ENCODE measurements at places on chromosomes 2 and 18.

DNA sequence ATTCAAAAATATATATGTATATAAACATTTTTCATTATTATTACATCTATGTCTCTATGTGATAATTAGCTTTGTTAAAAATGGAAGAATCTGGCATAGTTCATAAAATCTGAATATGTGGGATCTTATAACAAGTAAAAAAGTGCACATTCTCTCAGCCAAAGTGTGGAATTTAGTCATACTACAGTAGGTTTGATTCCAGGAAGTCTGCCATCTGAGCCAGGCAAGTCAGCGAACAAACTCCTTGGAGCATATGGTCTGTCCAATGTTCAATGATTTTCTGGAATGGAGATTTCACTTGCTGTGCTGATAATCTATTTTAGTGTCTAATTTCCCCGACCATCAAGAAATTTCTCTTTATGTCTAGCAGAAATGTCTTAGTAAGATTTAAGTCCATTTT lies 1033.2 kb upstream of the NXPH2 start:
- no peak for DNase-seq

DNA sequence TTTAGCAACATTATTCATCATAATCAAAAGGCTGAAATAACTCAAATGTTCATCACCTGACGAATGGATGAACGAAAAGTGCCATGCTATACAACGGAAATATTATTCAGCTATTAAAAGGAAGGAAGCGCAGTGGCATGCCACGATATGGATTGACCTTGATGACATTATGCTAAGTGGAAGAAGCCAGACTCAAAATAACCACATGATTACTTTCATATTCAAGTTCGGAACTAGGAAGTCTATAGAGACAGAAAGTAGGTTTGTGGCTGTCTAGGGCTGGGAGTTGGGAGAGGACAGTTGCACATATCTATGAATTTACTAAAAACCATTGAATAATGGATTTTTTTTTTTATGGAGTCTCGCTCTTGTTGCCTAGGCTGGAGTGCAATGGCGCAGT lies 13.4 kb upstream of the PDIA6 start:
- DNase-seq, result no peak

GRCh38 chr2:157875641-157876065 lies 477 bp downstream of the ACVR1 start:
- no peak for DNase-seq

- no peak for DNase-seq
These were observed 22.1 kb upstream of the CNOT11 start for GRCh38 chr2:101230541-101231001.

DNA sequence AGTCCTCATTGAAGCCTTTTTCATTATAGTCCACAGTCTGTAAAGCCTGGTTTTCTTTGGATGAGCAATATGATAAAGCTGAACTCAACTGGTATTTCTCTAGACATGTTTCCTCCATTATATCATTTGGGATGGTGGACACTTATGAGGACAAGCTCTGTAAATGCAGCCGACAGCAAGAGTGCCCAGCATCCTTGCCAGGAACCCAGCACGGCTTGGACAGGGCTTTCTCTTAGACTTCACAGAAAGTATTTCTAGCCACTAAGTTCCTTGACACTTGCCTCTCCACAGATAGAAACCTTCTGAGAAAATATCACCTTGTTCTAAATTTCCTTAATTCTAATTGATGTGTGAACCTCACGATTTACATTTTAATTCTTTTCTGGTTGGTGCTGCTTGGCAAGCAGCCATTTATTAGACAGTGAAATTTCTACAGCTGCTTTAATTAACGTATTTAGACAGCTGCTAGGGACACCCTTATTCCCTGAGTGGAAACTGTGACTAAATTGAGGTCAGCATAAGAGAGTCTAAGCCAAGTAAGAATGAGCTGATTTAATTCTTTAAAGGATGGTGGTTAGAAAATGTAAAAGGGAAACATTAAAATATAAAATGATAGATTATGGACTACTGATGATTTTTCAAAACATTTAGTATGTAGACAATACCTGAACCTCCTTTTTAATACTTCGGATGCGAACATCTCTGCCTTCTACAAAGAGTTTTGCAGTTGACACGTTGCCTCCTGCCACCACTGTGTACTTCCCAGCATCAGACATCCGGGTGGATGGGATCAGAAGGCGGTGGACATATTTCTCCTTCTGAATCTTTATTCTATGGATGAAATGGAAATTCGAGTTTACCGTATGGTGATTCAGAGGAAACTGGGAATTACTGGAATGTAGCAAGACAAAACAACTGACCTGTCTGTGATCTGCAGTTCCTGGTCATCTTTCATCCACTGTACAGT lies 39.8 kb downstream of the TTN start:
- no peak for DNase-seq

DNA sequence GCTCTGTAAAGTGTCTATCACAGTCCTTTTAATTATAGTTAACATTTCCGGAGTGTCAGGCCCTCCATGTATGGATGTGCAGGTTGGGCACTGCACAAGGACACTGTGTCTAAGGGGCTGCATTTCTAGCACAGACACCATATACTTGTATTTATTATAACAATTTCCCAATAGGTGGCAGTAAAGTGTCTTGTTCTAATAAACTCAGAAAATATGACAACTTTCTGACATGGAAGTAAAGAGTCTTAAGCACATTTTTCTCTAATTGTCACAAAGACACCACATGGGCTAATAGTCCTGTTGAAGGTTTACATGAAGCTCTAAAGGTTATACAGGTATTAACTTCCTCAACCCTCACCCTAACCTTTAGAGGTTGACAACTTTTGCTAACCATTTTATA lies 156.6 kb downstream of the DYSF start:
- no peak for DNase-seq

DNA sequence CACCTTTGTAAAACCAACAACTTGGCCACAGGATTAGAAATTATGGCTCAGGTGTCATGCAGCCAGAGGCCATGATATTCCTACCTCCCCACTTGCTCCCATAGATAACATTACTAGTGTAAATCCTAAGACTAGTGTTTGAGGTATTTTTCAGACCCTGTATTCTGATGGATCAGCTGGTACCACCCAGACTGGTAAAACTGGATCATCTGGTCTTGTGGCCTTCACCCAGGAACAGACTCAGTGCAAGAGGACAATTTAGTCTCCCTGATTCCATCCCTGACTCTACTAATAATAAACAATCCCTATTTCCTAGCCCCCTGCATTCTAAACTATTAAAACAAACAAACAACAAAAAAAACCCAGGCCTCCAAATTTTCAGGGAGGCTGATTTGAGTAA lies 121.0 kb downstream of the ALPK2 start:
- DNase-seq, result no peak

- DNase-seq, result no peak
These were observed 358.5 kb downstream of the ALK start for GRCh38 chr2:29562896-29563295.
